ENCODE measurements at places on chromosomes 1 and 21.

- DNase-seq: no peak
Measured at GRCh38 chr1:10635992-10636391, 160.5 kb downstream of the CASZ1 start.

- DNase-seq: no peak
Measured at GRCh38 chr1:235938709-235939479, 72.2 kb upstream of the LYST start.

DNA sequence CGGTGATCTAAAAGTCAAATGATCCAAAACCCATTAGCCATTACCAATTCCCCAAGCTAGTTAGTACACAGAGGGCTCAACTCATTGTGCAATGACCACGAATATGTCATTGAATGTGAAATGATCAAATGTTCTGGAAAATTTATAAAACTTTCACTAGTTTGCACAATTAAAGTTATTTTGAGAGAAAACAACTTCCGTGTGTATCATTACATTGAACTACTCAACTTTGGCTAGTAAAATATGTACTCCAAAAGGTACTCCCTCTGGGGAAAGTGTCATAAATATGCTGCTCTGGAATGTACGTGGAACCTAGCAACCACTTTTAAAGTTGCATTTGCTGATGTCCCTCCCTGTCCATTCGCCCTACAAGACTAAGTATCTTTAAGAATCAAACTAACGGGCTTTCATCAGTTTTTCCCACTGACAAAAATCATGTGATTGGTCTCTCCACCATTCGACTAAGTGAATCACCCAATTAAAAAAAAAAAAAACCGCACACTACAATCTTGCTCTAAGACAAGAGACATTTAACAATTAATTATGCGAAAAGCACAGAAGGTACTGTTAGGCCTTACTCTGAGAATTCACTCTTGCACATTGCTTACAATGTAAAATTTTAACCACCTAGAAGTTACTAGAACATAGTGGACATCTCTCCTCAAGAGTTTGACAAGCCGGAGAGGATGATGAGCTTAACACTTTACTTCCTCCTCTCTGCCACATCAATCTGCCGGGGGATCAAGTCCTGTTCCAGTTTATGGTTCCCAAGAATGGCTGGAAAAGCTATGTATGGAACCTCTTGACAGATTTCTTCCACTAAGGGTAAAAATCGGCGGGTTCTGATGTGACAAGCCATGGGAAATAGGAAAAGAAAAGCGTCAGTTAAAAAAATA, 1.2 kb downstream of the ACBD3 start:
- DNase-seq: no peak

- no peak for DNase-seq
Measured at GRCh38 chr1:18394563-18395156, 86.1 kb upstream of the KLHDC7A start.

DNA sequence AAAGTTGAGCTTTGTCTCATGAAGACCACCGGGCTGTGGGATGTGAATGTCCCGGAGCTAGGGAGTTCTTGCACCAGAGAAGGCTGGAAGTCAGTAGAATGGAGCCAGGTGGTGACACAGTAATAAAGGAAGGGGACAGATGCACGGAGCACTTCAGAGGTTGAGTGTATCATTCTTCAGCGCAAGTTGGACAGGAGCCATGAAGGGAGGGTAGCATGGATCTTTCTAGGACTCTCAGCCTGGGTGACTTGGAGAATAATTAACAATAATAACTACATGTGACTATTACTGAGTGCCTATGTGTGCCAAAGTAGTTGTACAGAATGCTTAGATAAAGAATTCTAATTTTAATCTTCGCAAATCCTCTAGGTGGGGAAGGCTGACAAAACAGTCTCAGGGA, 258.7 kb upstream of the AJAP1 start:
- no peak for DNase-seq

- DNase-seq: no peak
Measured at GRCh38 chr21:23522751-23523150, 2084.5 kb downstream of the MRPL39 start.

GRCh38 chr1:185373813-185374529, 56.9 kb upstream of the IVNS1ABP start:
- DNase-seq: no peak

- DNase-seq: no peak
Measured at GRCh38 chr1:87852410-87853161, 523.9 kb downstream of the LMO4 start.

- peak; percentile 80 for DNase-seq
Measured at GRCh38 chr1:203627851-203628200, 1.2 kb downstream of the ATP2B4 start.

- DNase-seq: no peak
Measured at GRCh38 chr1:13624526-13624925, 40.9 kb downstream of the PDPN start.

DNA sequence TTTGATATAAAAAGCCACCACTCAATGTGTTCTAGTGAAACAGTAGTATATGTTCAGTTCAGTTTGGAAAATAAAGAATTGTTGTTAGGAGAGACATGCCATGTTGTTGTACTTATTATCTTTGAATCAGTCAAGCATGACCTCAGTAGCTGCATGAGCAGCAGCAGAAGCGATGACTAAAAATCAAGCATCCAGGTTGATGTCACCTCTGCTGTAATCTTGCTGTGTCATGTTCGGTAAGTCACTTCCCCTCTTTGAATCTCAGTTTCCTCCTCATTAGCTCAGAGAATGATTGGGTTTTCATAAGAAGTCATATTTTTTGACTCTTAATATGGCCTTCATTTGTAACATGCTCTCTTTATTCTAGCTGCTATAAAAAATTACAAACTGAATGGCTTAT, 428.4 kb upstream of the B3GALT2 start:
- DNase-seq: no peak

Measured in aorta (tissue), 5 donors.